B cell (primary cell): ENCODE measurements at places on chromosomes 6 and 20.

DNA sequence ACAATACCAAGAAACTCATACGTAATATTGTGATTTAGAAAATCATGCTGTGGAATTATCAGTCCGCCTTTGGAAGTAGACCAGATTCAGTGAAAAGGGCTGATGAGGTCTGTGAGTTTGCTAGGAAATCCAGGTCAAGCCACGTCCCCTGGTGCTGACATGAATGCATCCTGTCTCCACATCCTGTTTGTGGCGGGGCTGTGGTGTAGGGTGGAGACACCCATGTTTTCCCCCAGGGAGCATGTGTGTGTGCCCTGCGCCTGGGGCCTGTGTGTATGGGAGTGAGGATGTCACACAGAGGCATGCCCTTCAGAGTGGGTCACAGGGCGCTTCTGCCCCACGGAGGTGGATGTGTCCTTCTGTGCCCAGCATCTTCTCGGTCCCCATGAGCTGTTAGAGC lies 109.1 kb downstream of the SASH1 start:
- DNase-seq: no peak

DNA sequence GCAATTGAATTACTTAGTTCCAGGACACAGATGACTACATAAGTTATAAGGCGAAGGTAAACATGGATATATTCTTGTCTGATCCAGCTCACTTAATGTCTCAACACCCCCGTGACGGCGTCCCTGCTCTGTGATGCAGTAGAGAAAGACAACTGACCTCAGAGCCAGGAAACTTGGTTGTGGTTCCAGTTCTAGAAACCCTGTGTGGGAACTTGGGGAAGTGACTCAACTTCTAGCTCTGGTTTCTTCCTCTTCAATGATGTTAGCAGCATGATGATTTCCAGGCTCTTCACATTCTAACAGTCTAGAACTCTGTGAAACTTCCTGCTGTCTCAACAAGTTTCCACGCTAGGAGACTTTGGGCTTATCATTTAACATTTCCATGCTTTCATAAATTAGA lies 18.4 kb downstream of the LAMA4 start:
- DNase-seq: no peak

DNA sequence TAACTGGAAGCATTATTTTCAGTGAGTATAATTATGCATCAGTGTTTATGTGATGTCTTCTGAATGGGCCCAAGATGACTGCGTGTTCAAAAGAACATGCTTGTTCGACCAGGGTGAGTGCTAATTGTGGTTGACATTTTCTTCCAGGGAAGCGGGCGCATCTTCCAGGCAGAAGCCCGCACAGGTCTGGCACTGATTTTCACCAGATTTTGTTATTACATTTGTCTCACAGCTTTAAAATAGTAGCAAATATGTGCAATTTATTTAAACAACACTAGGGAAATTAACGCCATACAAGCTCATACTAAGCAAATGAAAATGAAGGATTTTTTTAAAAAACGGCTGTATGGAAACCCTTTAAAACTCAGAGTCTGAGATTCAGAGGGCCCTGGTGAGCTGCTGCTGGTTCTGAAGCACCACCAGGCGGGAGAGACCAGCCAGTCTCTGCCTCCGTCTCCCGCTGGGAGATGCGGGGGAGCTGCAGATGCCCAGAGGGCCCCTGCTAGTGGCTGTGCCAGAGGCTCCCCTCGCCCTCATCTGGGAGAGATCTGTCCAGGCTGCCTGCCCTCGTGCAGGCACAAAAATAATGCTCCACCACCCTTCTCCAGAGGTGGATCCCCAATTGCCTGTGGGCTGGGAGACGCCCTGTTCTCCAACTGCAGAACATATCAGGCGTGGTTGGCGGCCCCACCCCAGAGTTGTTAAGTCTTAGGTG lies 297.0 kb downstream of the TAF4 start:
- no peak for DNase-seq

DNA sequence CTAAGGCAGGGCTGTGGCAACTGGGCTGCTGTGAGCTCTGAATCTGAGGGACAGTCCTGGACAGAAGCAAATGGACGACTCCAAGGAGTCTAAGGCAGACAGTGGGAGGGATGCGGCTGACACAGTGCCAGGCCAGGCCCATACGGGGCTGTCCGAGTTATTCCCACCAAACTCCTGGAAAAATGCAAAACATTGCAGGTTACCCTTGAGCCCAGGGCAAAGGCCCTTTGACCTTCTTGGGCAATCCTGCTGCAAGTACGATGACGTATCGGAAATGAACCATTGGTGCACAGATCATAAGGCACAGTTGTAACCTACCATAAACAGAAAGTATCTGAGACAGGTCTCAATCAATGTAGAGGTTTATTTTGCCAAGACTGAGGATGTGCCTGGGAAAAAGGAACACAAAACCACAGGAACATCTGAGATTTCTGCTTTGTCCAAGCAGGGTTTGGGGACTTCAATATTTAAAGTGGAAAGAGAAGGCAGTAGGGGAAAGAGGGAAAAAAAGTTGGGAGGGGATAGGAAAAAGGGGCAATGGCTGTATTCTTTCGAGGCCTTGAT lies 118.9 kb downstream of the DACT2 start:
- DNase-seq: no peak

GRCh38 chr6:73942592-73943186 lies 246.7 kb downstream of the CD109 start:
- DNase-seq: no peak

GRCh38 chr6:16136621-16137450 lies 8.0 kb downstream of the MYLIP start:
- no peak for DNase-seq

- no peak for DNase-seq
Observed at GRCh38 chr6:157316871-157317814, 6.2 kb downstream of the TMEM242 start.

- DNase-seq: no peak
Observed at GRCh38 chr6:37280162-37280887, 22.4 kb upstream of the TMEM217 start.

DNA sequence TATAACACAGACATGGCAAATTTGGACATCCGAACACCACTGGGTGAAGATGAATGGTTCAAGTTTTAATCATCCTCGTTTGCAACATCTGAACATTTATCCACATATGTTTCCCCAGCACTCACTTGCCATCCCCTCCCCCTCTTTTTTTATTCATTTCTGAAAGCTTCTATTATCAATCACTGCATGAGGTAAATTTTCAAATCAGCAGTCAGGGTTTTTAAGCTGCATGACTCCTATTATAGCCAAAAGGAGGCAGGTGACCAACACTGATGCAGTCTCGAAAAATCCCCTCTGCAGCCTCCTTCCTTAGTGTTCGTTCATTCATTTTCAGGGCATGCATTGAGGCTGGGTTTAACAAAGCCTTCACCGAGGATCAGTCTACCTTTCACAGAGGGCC lies 530.8 kb upstream of the JARID2 start:
- no peak for DNase-seq

DNA sequence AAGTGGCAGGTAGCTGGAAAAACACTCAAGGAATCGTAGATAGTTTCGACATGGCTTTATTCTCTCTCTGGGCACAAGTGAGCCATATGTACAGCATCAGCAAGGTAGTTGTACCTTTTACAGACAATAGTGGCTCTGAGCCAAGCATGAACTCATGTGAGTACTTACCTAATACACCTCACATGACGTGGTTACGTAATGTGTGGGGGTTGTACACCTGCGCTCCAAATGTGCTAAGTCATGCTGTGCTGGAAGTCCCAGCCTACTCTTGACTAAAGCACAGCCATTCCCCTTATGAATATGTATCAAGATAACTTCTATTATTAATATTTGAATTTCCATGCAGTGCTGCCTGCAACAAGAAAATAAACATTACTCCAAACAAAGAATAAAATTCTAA lies 78.8 kb upstream of the HMGN3 start:
- no peak for DNase-seq

- no peak for DNase-seq
Observed at GRCh38 chr6:141208101-141208500, 924.6 kb upstream of the GJE1 start.

- no peak for DNase-seq
Observed at GRCh38 chr6:140850438-140850837, 1282.3 kb upstream of the GJE1 start.

GRCh38 chr20:25364180-25364788 lies 26.4 kb downstream of the ABHD12 start:
- DNase-seq: no peak

DNA sequence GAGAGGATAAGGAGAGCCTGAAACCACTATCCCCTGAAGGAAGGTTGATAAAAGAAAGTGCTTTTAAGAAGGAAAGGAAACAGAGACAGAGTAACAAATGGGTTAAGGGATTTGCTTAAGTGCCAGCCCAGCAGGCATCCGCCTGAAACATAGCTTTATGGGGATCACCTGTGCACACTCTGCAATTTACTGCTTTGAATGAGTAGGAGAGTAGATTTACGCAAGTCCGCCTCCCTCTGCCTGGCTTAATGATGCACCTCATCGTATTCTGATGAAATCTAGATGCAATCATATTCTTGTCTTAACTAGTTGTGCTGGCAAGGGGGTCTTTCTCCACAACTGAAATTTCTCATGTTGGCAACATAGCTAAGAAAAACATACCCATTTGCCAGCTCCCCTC lies 101.1 kb upstream of the ID4 start:
- DNase-seq: no peak

DNA sequence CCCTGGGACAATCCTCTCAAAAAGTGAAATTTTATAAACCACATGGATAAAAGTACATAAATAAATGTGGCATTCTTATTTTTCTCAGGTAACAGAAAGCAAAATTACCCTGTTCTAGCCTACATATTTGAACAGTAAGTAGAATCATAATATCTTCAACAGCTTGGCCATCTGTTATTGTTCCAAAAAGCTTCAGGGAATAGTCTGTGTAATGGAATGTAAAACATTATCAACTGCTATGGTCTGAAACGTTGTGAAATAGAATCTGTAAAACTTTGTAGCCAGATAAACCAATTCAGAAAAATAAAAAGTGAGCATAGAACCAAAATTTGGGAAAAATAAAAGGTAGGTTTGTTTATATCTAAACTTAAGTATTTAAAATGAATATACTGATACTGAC lies 114.7 kb downstream of the THEMIS start:
- DNase-seq: no peak

DNA sequence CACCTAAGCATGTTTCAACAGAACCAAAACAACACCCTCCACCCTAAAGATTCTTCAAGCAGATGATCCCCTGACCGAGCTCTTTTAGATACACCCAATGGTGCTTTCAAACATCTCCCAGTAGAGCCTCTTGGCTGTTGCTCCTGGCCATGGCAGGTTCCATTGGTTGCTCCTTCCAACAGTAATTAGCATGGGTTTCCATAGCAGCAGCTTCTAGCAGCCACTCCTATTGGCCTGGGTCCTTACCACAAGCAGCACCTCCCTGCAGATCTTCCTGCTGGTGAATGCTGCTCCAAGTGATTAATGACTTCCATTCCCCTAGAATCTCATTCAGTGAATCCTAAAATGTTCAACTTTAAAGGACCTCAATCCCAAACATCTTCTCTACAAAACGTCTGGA lies 13.9 kb downstream of the CCN2 start:
- no peak for DNase-seq

DNA sequence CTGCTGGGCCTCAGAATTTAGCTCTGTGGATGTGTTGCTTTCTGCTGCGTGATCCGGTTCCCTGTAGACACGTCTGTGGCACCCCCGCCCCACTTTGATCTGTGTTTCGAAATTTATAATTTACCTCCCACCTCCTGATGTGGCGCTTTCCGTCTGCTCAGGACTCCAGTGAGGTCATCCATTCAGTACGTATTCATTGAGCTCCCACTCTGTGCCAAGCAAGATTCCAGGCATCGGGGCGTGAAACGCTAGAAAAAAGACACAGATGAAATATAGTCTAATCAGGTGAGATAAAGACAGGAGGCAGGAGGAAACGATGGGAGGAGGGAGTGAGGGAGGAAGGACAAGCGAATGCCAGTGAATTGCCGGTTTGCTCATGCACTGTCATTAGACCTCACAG lies 431.9 kb upstream of the SULF2 start:
- DNase-seq: no peak

DNA sequence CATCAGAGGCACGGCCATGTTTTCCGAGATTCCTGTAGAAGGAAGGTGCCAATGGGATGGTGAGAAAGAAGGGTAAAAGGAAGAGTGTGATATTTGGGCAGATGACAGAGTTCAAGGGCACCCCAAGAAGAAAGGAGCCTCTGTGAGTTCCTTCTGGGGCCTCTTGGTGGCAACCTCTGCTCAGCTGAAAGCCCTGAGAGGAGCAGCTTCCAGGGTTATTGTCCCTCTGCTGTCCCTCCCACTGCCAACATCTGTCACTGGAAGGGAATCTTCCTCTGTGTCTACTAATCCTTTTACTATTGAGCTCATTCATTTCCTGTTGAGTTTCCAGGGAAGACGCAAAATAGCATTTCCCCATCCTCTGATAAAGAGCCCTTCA lies 40.0 kb upstream of the KCNK16 start:
- no peak for DNase-seq

GRCh38 chr6:10397756-10398445 lies 17.0 kb downstream of the TFAP2A start:
- no peak for DNase-seq

DNA sequence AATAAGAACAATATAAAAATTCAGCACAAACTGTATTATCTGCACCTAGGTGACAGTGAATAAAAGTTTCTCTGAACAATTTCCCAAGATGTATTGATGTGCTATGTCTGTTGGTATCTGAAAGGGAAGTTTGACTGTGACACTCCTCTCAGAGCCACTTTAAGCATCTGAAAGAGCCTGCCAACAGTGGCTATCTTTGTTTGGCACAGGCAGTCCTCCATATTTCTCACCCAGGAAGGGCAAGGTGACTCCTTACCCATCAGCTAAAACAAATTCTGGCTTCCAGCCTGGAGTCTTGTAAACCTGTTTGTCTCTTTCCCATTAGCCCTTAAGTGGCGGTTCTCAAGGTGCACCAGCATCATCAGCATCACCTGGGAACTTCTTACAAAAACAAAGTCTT lies 122.4 kb upstream of the VGLL2 start:
- DNase-seq: no peak

DNA sequence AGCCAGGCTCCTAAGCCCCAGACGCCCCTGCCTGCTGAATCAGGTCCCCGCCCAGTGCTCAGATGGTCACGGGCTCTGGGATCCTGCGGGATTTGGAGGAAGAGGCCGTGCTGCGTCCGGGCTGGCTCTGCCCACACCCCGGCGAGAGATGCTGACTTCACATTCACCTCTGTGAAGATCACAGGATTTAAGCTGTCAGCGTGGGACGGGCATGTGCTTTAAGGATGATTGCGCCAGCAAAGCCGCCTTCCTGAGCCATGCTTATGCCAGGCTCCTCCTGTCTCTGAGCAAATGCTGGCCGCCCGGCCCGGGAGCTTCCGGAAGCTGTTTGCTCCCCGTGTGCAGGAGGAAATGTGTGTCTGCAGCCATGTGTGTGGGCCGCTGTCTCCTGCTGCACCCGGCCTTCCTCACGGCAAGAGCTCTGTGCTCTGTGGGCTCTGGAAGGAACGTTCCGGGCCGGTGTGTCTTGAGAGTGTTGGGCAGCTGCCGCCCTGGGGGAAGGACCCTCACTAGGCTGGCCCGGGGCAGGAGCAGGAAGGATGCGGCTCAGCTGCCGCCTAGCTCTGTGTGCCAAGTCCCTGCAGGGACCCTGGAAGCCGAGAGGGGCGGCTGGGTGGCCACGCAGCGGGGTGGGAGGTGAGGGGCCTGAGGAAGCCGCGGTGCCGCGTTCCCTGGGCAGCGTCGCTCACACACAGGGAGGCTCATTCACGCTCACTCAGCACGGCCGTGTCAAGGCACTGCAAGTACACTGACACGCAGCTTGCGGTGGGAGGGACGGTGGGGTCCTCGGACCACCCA lies 19.0 kb upstream of the BHLHE23 start:
- DNase-seq: no peak

- DNase-seq: no peak
Observed at GRCh38 chr6:85127168-85127498, 322.8 kb upstream of the NT5E start.
